ENCODE measurements at places on chromosomes 16 and 17.

- DNase-seq, result no peak
These were observed 1.6 kb downstream of the ITGA2B start for GRCh38 chr17:44387804-44388203.

- no peak for DNase-seq
These were observed 80.3 kb downstream of the TNRC6C start for GRCh38 chr17:78038748-78039288.

DNA sequence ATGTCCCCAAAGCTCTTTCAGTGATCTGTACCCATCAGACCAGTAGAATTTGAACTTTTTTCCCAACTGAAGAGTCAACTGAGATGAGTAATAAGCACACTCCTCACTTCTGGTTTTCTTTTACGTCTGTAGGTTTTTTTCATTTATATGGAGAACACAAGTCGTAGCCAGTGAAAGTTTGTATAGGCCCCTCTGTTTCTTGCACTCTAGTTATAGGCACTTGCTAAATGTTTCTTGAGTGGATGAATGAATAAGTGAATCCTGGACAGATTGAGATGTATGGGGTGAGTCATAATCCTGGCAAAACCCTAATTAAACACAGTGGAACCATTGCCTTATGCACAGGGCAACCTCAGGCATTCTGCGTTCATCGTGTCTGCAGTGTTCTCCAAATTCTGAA lies 193.7 kb upstream of the TBX2 start:
- DNase-seq, result no peak

GRCh38 chr16:7303052-7303610 lies 29.5 kb upstream of the RBFOX1 start:
- no peak for DNase-seq

DNA sequence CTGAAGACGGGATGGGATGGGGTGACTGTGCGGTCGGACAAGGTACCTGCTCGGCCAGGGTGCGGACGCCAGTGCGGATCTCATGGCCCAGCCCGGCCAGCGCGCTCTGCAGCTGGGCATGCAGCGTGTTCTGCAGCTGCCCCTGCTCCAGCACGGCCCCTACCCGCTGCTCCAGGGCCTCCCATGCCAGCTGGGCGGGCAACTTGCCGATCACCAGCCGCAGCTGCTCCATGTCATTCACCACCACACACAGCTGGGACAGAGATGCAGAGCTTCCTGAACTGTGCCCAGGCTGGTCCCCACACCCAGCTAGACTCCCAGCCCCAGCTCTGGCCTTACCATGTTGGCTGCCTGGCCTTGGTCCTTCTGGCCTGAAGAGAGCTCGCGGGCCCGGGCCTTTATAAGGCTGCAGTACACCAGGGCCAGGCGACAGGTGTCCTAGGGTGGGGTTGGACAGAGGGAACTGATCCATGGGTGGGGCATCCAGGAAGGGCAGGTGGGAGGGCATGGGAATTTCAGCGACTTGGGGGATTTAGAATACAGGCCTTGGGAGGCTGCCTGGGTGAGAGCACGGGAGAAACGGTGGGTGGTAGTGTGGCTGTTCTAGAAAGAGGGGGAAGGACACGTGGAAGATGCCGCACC lies 9.8 kb downstream of the UNC13D start:
- no peak for DNase-seq

GRCh38 chr17:27525316-27525715 lies 69.1 kb downstream of the KSR1 start:
- DNase-seq, result no peak

GRCh38 chr16:17439580-17439979 lies 31.2 kb downstream of the XYLT1 start:
- DNase-seq, result no peak

DNA sequence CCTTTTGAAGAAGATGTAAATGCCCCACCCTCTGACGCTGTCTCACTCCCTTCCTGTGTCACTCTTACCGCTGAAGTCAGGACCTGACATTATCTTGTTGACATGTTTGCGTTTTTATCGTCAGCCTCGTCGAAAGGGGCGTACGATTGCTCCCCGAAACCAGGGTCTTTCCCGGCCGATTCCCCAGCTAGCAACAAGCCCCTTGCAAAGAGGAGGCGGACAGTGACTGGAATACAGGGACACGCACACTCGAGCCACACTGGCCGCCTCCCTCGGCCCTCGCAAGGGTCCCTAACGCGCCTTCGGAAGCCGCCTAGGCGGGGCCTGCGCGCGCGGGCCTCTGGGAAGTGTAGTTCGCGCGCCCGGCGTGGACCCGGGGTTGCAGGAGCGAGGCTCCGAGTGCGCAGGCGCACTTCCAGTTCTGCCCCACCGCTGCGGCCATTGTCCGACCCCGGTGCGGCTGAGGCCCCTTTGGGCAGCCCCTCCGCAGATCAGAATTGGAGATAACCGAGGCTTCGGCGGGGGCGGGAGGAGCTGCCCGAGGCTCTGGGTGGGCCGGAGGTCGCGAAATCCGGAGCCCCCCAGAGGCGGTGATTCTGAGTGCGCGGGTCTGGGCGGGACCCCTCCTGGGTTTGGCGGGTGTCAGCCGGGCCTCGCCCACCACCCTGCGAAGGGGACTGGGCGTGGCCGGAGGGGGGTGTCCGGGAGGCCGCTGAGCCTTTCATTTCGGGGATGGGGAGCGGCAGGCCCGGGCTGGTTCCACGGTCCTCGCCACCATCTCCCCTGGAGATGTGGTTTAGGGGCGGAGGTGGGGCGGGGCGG lies at the start of gene ZFP90:
ZFP90 (plus strand) TSS at position 412 of the 822 bp plus-strand sequence. CDS start 502 bp downstream, outside the sequence.
- peak; percentile 93 for DNase-seq

DNA sequence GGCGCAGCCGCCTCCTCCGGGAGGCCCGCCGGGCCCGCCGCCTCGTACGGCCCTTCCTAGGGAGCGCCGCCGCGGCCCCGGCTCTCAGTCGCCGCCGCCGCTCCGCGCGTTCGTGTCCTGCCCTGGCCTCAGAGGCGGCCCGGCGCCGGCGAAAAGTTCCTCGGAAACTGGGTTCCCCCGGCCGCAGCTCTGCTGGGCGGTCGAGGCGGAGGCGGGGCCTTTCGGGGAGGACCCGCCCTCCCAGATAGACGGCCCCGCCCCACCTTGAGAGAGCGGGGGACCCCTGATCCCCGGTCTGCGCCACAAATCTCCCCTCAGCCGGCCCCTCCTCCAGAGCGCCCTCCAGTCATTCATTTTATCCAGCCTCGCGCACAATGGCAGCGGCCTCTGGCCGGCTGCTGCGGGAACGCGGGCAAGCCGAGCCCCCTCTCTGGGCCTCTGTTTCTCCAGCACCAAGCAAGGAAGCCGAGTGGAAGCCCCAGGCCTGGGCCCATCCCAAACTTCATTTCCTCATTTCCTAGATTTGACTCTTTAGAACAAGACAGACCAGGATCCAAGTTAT lies at the start of gene SREBF1:
SREBF1 (minus strand) TSS at position 169 of the 562 bp plus-strand sequence. CDS start 169 bp downstream, outside the sequence.
- peak; percentile 85 for DNase-seq

DNA sequence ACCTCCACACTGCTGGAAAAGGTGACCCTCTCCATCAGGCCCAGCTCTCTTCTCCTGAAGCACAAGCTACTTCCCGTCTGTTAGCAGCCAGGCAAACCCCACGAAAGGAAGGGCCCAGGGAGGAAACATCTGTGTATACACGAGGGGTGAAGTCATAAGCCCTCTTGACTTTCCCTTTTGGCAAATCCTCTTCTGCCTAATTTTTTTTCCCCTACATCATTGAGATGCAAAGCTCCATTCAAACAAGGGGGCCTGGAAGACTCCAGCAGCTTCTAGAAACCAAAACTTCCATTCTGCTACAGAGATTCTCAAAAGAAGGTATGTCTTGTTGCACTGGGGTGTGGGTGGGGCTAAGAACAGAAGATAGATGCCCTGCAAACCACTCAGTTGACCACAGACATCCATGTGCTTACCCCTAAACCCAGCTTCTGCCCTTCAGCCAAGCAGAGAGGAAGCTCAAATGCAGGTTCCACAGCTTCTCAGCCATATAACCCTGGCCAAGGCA lies 145.6 kb upstream of the RCVRN start:
- DNase-seq, result peak; percentile 87

GRCh38 chr16:85690469-85691064 lies 1.8 kb upstream of the GINS2 start:
- no peak for DNase-seq

DNA sequence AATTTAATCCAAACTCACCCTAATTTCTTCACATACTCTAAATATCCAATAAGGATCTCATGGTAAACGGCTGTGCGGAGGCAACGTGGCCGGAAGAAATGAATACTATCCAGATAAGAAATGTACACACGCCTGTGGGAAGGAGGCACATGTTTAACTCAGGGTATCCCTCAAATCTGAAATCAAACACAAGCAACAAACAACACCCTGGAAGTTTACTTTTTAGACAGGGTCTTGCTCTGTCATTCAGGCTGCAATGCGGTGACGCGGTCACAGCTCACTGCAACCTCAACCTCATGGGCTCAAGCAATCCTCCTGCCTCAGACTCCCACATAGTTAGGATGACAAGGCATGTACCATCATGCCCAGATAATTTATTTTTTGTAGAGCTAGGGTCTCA lies 21.2 kb upstream of the TRAP1 start:
- no peak for DNase-seq
